WTC11 (cell line): ENCODE measurements at places on chromosomes 5 and 9.

DNA sequence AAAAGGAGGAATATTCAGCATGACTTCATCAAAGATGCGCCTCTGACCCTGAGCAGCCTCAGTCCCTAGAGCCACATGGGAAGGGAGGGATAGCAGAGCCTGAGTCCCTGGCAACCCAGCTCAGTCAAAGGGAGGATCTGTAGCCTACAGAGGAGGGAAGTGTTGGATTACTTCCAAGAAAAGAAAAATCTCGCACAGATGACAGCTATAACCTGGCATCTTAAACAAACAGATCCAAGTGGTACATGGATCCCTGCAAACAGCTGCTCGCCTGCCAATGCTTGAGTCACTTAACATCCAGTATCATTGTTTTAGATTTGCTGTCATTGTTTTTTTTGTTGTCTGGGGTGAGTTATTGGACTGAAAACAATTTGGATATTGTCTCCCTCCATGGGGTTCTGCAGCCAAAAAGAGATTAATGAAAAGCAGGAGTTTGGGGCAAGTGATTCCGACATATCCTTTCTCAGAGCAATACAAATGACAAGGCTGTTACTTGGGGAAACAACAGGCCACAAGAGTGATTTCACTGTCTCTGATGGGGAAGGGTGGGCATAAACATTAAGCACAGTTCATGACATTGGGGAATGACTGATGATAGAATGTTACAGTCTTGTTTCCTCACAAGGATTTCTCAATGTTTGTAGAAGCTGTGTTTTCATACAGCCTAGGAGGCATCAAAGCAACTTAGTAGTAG lies 153.5 kb upstream of the KIF2A start:
- no peak for DNase-seq

GRCh38 chr9:33510262-33511183 lies 13.5 kb upstream of the ANKRD18B start:
- peak; percentile 54 for DNase-seq

DNA sequence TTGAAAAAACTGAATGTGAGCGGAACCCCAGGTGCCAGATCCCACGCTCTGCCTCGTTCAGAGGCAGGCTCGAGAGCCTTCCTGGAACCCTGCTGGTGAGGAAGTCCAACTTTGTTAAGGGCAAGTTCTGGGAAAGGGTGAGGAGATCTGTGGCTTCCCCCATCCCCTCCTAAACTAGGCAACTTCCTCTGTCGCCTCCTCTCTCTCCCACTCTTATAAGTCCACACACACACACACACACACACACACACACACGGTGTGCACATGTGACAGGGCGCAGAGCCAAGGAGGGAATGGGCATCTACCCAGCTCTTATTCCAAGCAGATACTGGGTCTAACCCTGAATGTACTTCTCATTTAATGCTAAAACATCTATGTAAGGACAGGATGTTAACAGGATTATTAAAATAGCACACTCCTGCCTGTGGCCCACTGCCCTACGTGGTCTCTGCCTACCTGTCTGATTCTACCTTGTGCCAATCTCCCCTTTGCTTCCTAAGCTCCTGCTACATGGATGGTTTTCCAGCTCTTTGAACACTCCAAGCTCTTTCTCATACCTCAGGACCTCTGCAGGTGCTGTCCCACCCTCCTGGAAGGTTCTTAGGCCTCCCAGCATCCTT lies 72.4 kb upstream of the FBXW11 start:
- no peak for DNase-seq

GRCh38 chr5:59218424-59219045 lies 635.7 kb downstream of the RAB3C start:
- no peak for DNase-seq

DNA sequence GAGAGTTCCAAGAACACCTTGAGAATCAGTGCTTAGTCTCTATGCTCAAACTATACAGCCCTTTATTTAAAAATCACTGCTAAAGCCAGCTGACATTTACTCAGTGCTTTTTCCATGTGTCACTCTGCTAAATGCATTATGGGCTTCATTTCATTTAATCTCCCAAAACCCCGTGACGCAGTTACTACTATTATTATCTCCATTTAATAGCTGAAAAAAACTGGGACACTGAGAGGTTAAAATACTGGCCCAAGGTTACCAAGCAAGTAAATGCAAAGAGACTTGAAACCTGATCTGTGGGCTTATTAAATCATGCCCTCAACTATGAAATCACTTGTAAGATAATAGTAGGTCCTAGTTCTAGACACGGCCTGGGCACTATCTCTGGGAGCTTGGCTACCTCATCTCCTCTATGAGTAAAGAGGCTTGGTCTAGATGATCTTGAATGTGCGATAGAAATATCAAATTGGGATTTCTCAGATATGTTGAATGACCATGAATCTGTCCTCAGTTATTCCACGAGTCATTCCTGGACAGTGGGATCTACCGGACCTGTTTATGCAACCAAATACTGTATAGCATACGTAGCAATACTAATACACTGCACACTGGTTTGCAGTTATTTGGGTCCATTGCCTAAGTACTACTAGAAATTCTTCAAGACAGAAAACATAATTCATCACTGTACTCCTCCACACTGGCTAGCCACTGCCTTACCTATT lies 32.3 kb downstream of the MARCHF11 start:
- no peak for DNase-seq

DNA sequence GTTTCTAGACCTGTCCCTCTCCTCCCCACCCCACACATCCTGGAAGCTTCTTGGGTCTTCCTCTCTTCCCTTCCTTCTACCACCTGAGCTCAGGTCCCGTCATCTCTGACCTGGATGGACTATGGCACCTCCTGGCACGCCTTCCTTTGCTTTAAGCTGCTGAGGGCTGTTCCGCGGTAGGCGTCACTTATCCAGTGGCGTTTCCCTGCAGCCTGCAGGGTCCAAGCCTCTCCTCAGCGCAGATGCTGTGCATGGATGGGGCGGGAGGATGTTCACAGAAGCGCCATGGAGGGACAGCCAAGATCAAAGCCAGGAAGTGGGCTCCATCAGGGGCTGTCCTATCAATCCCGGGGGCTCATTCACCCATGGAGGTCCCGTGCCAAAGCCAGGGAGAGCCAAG lies 23.8 kb upstream of the CNOT6 start:
- DNase-seq: no peak
